ENCODE measurements at places on chromosomes 12 and 14.

- no peak for DNase-seq
Measured at GRCh38 chr12:52913431-52913821, 8.6 kb upstream of the KRT8 start.

DNA sequence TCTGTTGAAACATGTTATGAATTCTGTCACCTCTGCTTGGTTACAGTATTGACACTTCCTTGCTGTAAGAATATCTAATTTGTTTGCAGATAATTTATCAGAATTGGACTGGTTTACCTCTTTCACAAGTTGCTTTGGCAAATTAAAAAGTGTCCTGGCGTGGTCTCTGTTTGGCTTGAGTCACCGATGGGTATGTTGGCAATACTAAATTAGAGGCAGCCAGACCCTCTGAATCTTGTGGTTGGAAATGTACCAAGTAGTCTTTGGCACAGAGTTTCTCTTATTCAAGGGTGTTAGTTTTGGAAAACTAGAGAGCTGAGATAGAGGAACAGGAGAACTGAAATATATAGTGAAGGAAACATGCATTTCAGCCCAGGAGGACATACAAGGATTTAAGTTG, 521.1 kb upstream of the MGAT4C start:
- peak; percentile 52 for DNase-seq

GRCh38 chr12:5268424-5269210, 163.3 kb upstream of the NTF3 start:
- no peak for DNase-seq

GRCh38 chr14:74134484-74134883, 49.7 kb downstream of the LIN52 start:
- no peak for DNase-seq

DNA sequence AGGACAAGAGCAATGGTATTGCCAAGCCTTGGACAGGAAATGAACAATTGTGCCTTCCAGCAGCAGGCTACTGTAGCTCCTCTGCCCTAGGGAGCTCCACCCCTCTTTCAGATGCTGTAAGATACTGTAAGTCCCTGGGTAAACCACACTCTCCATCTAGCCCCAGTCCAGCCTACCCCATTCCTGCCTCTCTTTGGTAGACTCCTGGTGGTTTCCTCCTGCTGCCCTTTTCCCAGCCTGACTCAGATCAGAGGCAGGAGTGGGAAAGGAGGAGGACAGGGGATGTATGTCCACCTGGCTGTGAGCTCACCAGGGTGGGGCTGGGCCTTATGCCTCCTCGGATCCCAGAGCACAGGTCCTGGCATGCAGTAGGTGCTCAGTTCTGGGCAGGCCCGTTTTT, 174.6 kb downstream of the ESRRB start:
- DNase-seq = no peak

DNA sequence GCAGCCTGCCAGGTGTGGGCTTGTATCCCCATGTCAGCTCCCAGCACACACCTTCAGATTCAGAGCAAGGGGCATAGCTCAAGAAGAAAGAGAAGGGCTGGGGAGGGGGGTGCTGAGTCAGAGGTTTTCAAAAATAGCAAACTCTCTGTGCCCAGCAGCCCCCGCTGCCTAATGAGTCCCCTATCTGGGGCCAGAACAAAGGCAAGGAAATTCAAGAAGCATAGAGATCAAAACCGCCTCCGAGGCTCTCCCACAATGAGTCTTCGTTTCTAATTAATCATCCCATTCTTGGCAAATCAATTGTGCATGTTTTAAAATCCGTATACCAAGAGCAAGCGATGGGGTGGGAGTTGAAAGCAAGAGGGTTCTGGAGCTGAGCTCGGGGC, 19.5 kb upstream of the CMKLR1 start:
- DNase-seq = no peak

DNA sequence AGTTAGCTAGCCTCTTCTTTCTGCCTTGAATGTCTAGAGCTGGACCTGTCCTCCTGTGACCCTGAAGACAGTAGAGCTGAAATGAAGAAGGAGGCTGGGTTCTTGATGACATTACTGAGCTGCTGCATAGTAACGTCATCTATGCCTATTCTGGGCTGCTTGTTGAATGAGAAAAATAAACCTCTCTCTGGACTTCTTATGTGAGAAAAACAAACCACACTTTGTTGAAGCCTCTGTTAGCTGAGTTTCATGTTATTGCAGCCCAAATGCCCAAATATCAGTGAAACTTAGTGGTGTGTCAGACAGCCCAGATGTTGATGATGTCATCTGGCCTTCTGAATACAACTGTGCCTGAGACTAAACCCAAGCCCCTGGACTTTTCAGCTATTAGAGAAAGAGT, 67.0 kb upstream of the MAX start:
- DNase-seq = no peak

DNA sequence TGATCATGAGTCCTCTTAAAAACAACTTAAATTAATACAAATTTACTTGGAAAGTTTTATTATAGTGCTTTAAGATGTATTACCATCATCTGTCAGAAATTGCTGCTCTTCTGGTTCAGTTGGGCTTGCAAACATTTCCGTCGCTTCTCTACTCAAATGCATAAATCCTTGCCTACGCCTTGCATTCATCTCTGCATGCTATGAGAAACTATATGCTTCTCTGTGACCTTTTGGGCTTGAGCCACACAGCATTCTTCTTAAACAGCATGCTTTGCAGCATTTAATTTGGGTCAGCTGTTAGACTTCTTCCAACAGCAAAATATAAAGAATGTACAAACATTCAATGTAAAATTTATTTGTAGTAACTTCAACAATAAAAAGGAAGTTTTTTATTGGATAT, 305.7 kb upstream of the FLRT2 start:
- no peak for DNase-seq

DNA sequence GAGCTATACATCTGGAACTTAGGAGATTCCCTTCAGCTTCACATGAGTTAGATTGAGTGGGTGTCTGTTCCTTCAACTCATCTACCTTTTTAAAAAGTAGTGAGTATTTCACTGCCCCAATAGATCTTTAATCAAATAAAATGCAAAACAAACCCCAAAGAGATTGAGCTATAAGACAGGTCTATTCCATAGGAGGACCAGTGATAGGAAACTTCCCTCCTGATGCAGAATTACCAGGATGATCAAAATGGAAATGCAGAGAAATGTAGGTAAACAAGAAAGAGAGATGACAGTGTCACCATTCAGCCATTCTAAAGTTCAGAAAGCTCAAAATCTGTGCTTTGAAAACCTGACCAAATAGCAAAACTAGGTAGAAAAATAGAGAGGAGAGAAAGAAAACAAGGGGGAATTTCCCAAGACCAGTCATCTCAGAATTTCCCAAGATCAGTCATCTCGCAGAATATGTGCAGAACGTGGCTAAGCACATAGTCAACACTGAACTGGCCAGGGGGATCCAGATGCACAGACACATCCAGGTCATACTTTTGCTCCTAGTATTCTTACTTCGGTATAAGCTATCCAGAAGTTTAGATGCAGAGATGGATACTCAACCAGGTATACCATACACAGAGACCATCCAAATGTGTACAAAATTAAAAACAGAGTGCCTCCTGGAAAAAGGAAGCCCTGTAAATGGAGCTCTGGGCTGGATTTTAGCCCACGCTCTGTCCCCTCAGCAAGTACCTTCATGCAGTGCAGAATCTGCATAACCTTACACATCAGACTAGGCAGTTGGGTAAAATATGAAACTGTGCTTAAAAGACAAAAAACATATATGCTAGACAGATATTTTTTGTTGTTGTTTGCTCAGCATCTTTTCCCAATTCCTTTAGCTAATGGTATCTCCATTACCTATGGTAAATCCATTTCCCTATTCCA, 27.4 kb downstream of the SLC41A2 start:
- no peak for DNase-seq

- DNase-seq = no peak
Measured at GRCh38 chr14:71403656-71404055, 496.4 kb downstream of the PCNX1 start.

DNA sequence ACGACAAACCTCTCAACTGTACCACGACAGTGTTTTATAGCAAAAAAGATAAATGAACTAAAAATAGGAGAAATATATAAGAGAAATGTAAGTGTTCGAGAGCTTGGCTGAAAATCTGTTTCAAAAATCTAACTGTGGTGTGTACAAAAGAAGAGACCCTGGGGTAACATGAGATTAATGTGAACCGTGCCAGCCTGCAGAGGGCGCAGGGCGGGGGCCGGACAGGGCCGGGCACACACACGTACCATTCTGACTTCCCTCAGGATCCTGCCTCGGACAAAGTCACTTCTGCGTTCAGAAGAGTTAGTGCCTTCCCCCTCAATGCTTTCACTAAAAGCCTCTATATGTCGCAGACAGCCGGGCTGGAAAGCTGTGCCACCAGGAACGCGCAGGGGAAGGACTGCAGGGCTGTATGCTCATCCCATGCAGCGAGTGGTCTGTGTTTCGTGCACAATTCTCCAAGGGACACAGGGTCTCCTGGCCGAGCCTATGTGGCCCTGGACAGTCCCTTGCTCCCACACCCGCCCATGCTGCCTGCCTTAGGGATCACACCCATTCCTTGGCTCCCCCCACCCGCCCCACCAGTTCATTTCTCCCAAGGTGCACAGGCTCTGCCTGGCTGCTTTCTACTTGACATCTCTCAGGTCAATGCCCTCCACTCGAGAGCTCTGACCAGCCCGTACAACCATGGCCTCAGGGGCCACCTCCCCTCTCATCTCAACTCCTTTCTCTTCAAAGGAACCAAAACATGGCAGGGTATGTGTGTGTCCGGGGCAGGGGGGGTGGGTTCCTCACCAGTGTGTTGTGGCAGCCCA, 8.5 kb downstream of the CDCA4 start:
- DNase-seq = no peak

DNA sequence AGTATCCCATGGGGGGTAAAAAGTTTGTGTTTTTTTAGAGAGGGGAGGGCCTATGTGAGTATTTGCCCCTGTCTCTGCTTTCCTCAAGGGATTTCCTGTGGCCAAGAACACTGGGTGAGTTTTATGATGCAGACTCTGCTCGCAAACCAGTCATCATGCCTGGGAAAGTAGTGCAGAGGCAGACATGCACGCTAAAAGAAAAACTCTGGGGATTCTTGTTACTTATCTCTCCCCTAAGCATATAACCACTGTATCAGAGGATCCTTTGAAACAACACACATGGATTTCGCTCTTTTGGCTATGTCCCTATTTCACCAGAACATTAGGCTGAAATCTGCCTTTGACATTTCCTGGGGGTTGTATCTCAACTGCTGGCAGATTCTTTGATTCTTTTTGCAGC, 1845.8 kb upstream of the SEL1L start:
- no peak for DNase-seq

GRCh38 chr12:68772714-68773113, 26.7 kb downstream of the SLC35E3 start:
- DNase-seq = no peak

GRCh38 chr12:13749389-13749788, 232.0 kb downstream of the GRIN2B start:
- DNase-seq = peak; percentile 55

GRCh38 chr12:75592086-75592485, 80.7 kb upstream of the KRR1 start:
- DNase-seq = no peak

DNA sequence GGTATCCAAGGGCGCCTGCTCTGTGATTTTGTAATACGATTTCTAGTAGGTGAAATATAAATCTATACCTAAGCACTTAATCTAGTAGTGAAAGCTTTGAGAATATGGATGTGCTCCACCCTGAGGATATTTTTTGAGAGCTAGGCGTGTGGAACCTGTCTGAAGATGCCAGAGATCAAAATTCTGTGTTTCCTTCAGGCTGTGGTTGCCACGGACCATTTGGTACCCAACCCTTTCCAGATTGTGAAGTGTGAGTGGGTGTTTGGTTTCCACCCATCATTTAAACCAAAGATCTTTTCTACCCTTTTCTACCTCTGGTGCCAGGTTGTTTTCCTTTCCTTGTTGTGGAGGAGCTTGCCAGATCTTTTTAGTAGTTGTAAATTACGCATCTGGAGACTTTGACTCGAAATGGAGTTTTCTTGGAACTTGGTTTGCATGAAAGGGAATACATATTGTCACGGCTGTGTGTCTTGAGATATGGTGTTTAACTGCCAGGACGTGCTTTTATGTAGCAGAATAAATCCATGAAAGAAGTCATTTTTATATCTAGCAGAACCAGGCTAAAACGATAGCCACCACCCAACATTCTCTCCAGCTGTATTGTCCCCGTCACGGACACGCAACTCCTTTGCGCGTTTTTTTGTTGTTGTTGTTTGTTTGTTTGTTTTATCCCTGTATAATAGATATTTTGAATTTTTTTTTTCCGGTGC, 2.2 kb downstream of the LRFN5 start:
- DNase-seq = no peak

- DNase-seq = no peak
Measured at GRCh38 chr12:89516633-89517032, 8.0 kb downstream of the GALNT4 start.

DNA sequence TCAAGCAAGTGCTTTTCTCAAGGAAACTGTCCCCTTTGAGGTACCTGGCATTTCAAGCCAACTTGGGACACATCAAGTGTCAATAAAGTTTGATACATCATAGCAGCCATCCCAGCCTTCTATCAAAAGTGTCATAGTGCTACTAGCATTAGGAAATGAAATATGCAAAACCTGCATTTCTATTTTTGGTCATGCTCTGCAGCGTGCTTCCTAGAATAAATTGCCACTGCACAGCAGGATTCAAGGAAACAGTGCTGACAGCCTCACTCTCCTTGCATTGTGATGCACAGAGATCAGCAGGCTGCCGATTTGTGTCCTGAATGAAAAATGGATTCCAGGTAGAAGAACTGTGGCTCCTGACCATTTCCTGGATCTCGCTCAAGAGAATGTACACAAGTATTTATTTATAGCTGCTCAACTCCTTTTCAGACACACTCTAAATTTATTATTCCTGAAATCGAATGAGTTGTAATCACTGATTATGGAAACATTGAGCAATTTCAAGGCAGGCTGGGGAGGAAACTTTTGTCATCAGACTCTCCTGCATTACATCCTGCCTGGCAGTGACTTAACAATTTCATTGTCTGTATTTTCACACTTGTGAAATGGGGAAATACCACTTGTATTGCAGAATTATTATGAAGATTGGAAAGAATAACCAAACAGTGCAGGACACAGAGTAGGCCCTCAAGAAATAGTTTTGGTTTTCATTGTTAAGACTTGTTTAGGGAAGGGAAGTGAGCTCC, 120.9 kb downstream of the SLC38A6 start:
- no peak for DNase-seq

DNA sequence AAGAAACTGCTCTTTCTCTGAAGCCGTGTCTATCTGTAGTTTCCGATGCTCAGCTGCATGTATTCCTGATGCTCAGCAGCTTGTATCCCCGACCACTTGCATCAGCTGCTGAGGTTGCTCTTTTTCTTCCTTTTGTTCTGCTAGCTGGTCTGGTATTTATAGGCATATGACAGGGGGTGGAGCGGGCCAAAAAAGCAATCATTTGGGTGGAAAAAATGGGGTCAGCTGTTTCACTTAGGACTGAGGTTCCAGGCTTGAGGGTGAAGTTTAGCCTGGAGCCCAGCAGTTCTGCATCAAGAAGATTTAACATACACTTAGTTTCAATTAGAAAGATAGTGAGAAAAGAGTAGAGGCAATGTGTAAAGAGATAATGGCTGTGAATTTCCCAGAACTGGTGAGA, 23.6 kb upstream of the AMN1 start:
- no peak for DNase-seq

DNA sequence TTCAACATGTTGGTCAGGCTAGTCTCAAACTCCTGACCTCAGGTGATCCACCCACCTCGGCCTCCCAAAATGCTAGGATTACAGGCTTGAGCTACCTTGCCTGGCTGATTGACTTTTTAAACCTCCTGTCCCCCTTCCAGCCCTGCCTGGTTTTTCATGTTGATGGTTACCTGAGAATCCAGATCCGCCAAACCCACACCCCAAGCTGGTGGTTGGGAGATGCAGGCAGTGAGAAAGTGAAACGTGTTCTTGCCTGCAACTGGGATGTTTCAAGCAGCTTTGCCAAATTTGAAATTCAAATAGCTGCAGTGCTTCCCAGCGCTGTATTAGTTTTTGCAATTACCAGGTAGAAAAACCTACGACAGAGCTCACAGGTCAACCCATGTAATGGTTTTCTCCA, 238.3 kb upstream of the PWP1 start:
- no peak for DNase-seq
